ENCODE measurements at places on chromosomes 16 and 17.

GRCh38 chr17:5077781-5078105 lies 524 bp upstream of the ZFP3 start:
- DNase-seq, result no peak

GRCh38 chr17:72370819-72371218 lies 250.0 kb downstream of the SOX9 start:
- DNase-seq, result no peak

DNA sequence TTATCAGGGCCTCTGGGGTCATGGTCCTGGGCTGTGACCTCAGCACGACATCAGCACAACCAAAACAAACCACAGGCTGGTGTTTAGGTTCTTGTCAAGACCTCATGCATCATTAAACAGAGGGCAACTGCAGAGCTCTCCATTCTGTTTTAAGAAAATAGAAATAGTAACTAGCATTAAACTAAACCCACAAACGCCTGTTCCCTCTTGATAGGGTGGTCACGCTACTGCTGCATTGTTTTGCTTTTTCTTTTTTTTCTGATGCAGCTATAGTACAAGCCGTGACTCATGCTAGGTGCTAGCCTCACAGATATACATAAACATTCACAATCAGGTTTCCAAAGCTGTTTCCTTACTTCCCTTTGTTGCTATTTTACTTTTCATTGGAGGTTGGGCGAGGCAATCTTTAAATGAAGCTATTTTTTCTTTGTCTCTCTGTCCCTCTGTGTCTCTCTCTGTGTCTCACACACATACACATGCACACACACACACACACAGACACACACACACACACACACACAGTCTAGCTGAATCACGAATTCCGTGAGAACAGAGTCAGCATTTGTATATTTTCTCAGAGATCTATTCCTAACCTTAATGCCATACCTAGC lies 310.3 kb downstream of the CDH13 start:
- no peak for DNase-seq

DNA sequence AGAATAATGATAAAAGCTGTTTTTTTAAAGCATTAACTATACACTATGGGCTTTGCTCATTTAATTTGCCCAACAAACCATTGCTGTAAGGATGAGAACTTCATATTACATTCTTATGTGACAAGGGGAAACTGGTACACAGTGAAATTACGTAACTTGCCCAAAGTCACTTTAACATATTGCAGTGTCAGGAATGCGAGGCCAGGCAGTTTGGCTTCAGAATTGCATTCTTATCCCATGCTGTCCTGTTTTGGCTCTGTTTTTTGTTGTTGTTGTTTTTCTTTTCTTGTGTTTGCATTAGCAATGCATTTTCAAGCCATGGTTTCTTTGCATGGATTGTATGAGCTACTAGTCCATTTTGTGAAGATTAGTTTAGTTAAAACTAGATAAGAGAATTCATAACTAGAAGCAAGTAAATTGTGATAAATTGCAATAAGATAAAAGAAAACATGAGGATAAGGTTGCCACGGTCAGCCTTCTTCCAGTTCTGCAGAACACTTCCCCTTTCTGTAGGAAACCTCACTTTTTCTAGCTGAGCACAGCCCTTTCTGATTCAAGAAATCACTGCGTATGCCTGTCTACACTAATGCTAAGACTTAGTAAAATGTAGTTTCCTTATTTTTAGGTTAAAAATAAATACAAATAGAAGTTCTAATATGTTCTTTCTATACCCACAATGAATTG lies 221.3 kb upstream of the KCNJ16 start:
- no peak for DNase-seq

DNA sequence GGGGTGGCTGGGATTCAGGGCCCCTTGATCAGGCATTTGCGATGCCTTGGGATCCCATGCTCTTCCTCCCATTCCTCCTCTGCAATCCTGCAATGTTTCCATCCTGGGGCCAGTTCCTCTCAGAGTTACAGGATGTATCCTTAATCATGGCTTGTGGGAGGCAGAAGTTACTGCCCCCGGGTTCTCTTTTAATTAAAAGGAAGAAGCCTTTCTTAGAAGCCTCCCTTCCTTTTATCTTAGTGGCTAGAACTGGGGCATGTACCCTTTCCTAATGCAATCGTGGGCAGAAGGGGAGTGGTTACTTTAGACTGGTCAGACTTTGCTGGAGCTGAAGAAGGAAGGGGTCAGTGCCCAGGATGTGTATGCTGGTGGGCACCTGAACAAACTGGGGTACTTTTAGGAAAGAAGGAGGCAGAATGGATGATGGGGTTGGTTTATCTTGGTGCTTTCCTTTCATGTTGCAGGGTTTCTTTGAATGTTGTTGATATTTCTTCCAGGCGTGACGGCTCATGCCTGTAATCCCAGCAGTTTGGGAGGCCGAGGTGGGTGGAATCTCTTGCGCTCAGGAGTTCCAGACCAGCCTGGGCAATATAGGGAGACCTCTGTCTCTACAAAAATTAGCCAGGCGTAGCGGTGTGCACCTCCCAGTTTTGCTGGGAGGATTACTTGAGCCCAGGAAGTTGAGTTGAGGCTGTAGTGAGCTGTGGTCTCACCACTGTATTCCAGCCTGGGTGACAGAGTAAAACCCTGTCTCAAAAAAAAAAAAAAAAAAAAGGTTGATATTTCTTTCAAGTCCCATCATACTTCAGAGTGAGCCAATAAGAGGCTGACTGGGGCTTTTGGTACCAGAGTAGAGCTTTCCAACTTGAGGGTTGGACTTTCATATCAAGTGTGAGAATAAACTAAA lies 13.2 kb upstream of the SPN start:
- DNase-seq, result no peak

DNA sequence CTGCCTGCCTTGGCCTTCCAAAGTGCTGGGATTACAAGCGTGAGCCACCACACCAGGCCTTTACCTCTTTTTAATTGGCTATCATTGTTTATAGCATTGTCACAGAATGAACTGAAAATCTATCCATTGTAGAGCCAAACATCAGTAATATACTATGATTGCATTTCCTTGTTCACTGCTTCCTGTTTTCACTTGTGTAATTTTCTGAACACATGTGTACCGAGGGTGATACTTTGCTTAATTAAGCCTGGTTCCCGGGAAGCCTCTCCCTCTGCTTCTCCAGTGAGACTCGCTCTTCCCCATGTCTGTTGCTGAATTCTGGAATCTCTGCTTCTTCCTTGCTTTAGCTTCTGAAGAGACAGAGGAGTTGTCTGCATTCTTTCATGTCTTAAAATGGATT lies 33.1 kb downstream of the POLR3E start:
- no peak for DNase-seq

All from NCI-H524 (cell line).